Fibroblast of mammary gland (primary cell): ENCODE measurements at places on chromosomes 6 and 20.

DNA sequence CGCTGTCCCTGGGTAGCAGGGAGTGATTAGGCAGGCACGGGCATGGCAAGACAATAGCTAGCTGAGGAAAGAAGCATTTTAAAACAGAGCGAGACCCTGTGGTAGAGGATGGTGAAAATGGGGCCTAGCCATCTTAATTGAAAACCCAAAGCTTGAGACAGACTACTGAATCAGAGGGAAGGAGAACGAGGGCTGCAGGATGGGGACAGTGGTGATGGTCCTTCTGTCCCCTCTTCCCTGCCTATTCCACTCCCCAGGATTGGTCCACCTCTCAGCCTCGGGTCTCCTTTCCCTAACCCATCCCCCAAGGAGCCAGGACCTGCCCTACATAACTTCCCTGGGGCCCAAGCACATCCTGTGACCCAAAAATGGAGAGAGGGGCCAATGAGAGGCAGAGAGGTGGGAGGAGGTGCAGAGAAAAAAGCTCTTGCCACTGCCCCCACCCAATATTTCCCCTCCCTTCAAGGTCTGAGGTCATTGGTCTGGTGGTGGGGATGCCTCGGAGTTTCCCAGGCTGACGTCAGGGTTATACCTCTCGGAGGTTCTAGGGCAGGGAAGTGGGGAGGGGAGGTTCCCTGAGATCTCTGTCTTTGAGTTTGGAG is 884 bp upstream of the CUTA start:
- DNase-seq, result peak; percentile 34

GRCh38 chr20:35303382-35303734 is 11.1 kb upstream of the FAM83C start:
- no peak for DNase-seq

DNA sequence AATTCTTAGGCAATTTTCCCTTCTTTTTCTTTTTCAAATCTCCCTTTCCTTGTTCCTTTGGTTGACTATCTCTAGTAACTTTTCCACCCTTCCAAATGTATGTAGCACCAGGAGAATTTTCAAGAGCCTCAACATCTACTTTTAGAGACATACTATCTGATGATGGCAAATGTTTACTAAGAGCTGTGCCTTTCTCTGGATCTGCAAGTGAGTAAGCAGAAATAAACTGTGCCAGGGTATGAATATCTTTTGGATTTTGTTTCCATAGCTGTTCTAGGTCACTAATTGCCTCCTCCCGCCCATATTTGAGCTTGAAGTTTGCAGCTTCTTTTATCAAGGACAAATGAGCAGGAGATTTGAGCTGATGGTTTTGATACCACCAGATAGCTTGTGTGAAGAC is 69.5 kb downstream of the GTF2H5 start:
- no peak for DNase-seq

DNA sequence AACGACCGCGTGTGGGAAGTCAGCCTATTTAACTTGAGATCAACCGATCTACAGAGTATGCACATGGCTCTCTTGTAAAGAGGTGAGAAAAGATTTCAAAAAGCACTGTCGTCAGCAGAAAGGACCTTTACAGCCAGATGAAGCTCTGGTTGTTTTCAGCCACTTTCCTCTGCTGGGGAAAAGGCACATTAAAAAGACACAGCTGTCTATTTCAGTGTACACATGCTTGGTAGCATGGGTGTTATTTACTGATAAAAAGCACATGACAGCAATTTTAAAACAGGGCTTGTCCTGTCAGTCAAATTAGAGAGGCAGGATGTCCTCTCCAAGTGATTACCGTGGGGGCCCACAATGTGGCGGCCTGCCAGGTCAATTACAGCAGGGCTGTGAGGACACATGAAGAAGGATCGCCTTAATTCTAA is 188.9 kb downstream of the PRKN start:
- DNase-seq, result no peak

GRCh38 chr6:163809364-163809763 is 394.8 kb downstream of the QKI start:
- no peak for DNase-seq

DNA sequence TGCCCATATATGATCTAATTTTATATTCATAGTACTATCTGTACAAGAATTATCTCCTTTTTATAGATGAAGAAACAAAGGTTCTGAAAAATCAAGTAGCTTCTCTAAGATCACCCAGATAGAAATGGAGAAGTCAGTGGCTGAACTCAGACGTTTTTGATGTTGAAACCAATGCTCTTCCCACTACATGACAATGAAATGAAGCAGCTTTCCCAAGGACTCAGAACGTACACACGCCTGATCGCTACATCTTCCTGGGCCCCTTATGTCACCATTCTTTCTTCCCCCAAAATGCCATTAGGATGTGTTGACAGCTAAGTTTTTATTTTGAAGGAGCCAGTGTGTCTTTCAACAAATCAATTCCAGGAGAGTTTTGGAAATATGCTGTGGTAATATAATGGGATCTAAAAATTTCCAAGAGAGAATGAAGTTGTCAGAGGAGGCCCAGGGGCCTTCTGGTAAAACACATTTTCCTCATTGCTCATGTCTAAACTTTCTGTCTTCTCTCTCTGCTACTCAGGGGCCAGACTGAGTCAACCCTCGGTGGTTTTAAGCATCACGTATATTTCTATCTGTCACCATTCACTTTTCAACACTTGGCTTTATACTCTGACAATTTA is 98.1 kb upstream of the COL21A1 start:
- DNase-seq, result peak; percentile 53

DNA sequence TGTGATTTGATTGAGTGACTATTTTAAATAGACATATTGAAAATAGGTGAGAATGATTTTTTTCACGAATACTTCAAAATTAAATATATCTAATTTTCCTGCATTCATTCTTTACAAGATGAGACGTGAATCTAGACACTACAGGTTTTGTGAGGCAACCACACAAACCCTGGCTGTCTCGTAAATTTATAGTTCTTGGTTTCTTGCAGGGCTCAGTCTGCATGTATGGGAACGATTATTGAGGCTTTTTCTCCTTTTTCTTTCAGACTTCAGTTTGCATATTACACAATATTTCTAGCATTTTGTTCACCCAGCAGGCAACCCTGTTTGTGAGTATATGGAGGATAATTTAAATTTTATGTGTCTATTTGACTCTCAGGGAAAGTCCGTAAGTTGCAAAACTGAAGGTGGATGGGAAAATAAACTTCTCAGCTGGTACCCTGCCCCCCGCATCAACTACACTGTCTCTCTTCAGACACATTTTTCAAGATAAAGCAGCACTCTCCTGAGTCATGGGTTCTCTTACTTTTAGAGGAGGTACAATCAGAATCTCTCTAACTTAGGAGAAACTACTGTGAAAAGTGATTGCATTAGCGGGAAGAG is 1349.3 kb downstream of the GRIK2 start:
- DNase-seq, result no peak

- no peak for DNase-seq
Observed at GRCh38 chr20:828987-829386, 4.5 kb upstream of the FAM110A start.

GRCh38 chr6:156687789-156688619 is 89.2 kb upstream of the ARID1B start:
- peak; percentile 45 for DNase-seq

GRCh38 chr6:106117579-106117978 is 31.4 kb downstream of the PRDM1 start:
- DNase-seq, result no peak

DNA sequence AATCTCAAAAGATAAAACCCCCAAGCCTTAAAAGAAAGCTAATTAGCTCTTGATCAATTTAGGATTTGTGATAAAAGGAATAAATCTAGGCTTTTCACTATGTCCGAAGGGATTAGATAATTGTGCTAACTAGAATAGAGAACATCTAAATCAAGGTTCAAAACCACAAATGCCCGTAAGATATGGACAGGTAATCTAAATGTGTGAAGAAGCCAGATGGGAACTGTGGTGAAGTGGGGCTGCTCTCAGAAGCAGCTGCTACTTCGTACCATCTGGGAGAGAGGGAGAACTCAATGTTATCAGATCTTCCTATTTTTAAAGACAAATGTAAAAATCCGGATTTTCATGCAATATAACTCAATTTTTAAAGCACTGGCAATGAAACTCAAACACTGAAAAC is 44.2 kb downstream of the NCOA6 start:
- DNase-seq, result no peak

DNA sequence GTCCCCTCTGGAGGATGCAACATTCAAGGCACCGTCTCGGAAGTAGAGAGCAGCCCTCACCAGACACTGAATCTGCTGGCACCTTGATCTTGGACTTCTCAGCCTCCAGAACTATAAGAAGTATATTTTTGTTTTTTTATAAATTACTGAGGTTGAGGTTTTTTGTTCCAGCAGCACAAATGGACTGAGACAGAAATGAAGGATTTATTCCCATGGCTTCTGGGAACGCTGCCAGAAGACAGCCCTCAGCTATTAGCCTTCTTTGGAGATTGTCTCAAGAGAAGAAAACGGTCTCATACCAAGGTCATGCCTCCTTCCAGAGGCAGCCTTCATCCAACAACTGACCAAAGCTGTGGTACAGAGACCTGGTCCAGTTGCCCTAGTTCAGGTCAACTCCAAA is 85.4 kb downstream of the CHMP4B start:
- DNase-seq, result peak; percentile 16

DNA sequence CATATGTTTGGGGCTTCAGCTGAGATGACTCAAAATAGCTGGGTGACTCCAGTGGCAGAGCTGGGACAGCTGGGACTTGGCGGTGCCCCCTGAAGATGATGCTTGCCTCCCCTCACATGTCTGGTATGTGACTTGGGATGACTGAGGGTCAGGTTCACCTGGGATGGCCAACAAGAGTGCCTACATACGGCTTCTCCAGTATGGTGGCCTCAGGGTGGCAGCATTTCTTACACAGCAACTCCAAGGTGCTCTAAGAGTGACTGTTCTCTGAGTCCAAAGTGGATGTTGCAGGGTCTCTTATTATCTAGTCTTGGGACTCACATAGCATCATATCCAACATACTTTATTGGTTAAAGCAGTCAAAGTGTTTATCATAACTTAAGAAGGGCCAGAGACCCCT is 87.8 kb upstream of the CENPW start:
- no peak for DNase-seq

DNA sequence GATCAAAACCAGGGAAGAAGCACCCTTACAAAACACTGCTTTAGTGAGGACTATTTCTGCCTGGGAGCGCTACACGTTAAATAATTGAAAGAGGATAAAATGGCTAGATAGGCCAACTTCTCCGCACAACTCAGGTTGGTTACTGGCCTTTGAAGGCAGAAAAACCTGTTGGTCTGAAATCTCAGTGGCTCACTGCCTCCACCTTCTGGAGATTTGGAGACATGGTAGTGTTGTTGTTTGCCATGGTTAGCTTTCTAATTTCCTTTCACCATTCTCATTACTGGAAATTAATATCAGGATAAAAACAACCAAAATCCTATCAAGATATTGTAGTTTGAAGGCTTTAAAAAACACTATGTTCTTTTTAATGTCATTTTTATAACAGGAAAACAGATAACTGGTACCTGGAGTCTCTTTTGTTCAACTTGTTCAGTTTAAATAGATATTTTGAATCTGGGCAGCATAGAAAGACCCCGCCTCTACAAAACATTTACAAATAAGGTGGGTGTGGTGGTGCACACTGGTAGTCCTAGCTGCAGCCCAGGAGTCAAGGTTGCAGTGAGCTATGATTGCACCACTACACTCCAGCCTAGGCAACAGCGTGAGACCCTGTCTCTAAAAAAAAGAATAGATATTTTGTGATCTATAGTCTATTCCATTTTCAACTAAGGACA is 27.5 kb upstream of the BCLAF1 start:
- DNase-seq, result peak; percentile 75
